ENCODE measurements at places on chromosomes 12 and 14. TPM values are rescaled to one million over a fixed set of nuclear protein-coding genes. Genes with fewer than 3 reads are reported as not detected.

The ARMH4 gene
- 12.1 TPM for total RNA-seq

The CYP27B1 gene
- 3.2 TPM for total RNA-seq

The HPD gene
- 0.48 TPM for total RNA-seq

The STYK1 gene
- total RNA-seq, result 1.9 TPM

The RFLNA gene
- total RNA-seq, result 11.3 TPM

The AMHR2 gene
- total RNA-seq, result not detected

The HOXC12 gene
- total RNA-seq, result not detected

The CTDSP2 gene
- total RNA-seq, result 122 TPM

The SLC39A5 gene
- 0.62 TPM for total RNA-seq

The PRIMA1 gene
- total RNA-seq, result 4.9 TPM

The GOLGA5 gene
- total RNA-seq, result 23.8 TPM

The GLT8D2 gene
- 10.2 TPM for total RNA-seq

The KRT78 gene
- total RNA-seq, result not detected

Measured in WTC11 (cell line).